NCI-H2107 (cell line): ENCODE measurements at places on chromosomes 5 and 9.

GRCh38 chr5:151665613-151666012, 21.1 kb downstream of the SPARC start:
- DNase-seq, result no peak

DNA sequence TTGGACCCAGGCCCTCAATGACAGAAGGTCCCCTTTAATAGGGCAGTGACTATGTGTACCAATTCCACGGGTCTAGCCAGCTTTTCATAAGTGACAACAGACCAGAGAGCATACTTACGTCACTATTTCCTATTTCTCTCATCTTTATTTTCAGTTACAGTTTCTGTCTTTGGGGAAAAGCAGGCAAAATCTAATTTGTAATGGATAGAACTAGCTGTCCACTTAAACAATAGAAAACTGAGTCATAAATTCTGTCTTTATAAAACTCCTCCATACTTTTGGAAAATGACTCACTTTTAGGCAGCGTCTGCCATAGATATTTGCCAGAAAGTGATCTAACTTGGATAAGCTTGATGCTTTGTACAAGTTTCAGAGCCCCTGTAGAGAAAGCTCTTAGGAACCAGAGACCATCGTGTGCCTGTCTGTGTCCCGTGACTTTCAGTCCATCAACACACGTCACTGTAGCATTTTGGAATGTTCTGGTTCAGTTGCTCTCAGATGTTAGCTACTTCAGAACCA, 101.9 kb downstream of the F2RL2 start:
- DNase-seq, result no peak

DNA sequence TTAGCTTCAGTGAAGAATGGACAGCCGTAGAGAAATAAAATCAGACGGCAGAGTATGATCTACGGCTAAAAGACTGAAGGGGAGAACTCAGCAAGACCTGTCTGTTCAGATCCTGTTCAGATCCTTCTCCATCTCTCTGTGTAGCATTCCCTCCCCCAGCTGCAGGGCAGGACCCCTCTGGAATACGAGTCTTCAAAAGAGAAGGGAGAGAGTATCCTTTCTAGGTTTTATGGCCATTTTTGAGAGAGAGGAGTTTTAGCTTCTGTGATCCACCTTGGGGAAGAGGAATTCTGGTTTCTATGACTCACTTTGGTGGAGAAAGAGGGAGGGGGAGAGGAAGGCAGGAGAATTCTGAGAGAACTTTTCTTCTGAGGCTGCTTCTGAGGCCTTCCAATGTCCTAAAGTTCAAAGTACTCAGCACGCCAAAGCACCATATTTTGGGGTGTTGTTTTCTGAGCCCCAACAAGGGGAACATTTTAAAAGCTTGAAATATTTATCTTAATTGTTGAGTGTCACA, 194.4 kb upstream of the TLE4 start:
- DNase-seq, result no peak

GRCh38 chr9:6777213-6777902, 19.6 kb downstream of the KDM4C start:
- DNase-seq, result no peak

DNA sequence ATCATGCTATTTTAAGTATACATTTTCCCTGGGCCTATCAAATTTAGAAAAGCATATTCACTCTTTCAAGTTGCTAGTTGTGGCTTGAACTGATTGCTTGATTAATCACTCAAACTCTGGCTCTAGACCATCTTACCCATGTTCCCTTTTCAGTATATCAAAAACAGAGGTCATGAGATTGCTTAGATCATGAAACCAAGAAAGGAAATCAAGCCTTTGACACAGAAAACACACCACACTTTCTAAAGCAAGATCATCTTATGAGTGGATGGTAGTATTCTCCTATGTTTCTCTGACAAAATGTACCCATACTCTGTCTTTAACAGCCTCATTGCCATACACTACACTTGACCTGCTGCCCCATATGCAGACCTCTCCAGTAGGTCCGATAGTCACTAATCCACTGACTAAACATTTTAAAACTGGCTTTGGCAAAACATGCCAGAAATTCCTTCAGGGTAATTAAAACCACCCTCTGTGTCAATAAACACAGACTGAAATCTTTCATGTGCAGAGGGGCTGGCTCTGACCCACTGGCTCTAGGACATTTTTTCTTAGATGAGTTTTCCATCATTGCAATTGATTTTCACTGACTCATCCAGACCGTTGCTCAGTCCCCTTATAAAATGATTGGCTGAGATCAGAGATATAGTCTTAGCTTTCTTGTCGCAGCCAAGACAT, 18.2 kb downstream of the PPP2R2B start:
- DNase-seq, result no peak

GRCh38 chr9:70135176-70135575, 91.5 kb downstream of the MAMDC2 start:
- DNase-seq, result no peak

DNA sequence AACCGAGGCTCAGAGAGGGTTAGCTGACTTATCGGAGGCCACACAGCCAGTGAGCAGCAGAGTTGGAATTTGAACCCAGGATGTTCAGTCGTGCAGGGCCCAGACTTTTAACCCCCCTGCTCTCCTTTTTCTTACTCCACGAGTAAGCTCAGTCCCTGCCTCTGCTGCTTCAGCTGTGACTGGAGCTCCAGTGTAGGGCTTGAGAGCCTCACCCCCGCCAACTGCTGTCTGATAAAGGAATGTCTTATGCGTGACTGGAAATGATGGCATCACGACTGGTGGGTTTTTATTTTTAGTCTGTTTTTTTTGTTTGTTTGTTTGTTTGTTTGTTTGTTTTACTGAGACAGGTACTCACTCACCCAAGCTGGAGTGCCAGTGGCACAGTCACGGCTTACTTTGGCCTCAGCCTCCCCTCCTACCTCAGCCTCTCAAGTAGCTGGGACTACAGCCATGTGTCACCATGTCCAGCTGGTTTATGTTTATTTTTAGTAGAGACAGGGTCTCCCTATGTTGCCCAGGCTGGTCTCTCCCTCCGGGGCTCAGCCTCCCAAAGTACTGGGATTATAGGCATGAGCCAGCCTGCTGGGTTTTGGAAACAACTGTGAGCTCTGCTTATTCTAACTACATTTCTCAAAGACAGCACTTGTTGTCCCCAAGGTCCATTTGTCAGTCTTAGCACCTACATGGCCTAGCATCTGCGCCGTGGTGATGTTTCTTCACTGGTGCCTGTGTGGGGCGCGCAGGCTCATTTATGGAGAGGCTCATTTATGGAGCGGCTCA, 52.5 kb upstream of the NCS1 start:
- no peak for DNase-seq

GRCh38 chr5:151384106-151384505, 36.7 kb upstream of the SLC36A2 start:
- DNase-seq, result no peak

- DNase-seq, result no peak
These were observed 123.8 kb upstream of the LIFR start for GRCh38 chr5:38680094-38680825.

DNA sequence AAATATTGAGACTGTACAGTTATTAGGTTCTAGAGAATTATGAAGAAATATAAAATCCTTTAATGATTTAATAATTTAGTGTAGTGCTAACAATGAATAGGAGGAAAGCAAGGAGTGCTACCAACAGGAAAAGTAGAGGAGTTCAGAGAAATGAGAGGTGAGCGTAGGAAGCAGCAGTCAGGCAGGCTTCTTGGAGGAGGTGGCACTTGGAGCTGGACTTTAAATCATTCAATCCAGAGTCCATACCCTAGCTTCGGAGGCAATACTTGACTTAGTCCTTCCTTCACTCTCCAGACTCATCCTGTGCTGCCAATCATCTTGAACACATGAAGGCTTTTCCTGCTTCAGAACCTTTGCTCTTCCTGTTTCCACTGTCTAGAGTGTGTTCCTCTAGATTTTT, 254.3 kb downstream of the GRIA1 start:
- no peak for DNase-seq

- DNase-seq, result no peak
These were observed 158.8 kb downstream of the CEP120 start for GRCh38 chr5:123264394-123264793.

DNA sequence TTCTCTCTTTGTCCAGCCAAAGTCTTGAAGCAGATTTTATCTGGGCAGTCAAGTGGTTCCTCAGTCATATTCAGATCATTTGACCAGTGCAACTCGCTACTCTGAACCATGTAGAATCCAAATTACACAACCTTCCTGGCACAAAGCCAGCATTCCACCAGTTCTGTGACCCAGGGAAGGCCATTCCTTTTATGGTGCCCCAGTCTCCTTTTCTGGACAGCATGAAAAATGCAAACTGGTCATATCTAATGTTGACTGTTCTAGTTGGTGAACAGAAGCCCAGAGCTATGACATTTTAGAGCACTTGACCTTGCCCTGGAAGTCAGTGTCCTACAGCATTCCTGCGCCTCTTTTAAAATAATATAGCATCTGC, 364.6 kb downstream of the BRINP1 start:
- DNase-seq, result no peak

DNA sequence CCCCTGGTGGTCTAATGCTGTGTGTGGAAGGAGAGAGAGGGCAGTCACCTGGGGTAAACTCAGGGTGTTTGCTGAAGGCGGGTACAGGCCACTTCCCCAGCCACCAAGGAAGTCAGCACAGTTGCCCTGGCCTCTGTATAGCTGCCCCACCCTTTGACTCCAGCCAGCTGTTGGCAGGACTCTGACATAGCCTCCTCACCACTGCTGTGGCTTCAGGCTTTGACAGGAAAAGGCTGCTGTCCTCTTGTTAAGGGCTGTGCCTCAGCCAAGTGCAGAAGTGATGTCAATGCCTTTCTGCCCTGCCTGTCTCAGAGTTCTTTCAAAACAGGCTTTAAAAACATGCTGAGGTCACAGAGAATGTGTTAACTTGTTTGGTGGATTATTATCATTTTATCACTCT, 487.2 kb upstream of the KLF4 start:
- no peak for DNase-seq

DNA sequence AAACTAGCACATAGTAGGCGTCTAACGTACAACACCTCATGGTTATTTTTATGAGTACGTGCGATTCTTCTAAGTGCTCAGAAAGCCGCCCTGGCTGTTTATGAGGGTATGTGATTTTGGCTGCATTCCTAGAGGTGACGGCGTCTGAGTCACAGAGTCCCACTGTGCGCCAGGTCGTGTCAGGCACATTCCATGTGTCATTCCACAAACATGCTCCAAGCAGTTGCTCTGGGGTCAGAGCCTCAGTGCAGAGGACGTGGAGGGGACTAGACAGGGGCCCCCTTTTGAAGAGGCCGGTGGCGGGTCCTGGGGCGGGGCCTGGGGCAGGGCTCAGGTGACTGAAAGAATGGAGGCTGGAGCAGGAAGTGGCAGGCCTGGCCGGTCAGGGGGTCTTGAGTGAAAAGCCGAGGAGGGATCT, 51.9 kb downstream of the NEK6 start:
- no peak for DNase-seq

- DNase-seq, result no peak
These were observed 365.9 kb downstream of the MLLT3 start for GRCh38 chr9:20256284-20256948.
